ENCODE measurements at places on chromosomes 1 and 21. TPM values are rescaled to one million over a fixed set of nuclear protein-coding genes. Genes with fewer than 3 reads are reported as not detected.

Gene DLGAP3
- 0.65 TPM for total RNA-seq

Gene SIKE1
- total RNA-seq, result 81.9 TPM

Gene PRCC
- total RNA-seq, result 43.1 TPM

Gene SLC30A10
- total RNA-seq, result 0.09 TPM

Gene FAM229A
- 7.6 TPM for total RNA-seq

Gene SPOCD1
- total RNA-seq, result 1.4 TPM

Gene SPATA45
- not detected for total RNA-seq

Gene RGS8
- total RNA-seq, result 0.99 TPM

DNA sequence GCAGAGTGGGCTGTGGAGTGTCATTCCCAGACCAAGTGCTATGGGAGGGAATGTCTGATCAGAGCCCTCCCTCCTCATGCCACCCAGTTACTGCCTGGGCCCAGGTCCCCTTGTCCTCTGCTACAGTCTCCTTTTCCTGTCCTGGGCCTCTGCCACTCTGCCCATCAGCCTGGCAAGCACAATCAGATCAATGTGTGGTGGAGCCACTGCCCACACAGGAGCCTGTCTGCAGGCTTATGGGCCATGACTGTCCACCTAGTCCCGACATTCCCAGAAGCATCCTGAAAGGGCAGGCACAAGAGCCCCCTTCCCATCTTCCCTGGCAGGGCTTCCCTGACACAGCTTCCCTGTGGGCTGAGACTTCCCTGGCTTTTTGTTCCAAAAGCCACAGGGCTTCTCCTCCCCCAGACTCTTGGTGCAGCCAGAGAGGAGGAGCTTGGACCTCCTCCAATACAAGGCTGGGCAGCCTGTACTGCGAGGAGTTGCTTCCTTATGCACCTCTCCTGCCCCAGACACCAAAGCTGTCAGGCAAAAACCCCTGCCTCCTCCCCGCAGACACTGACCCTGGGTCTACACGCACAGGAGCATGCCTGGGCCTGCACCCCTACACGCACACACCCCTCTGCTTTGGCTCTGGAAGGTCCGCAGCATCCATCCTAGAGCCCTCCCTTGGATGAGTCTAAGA is 29.2 kb upstream of the CNTN2 start:
- DNase-seq, result peak; percentile 67
- peak overlapping the region; percentile 37 for H3K27ac ChIP-seq
- peaks cover 34% of the 10 kb centered on the region for H3K4me1 ChIP-seq
- H3K36me3 ChIP-seq, result no peaks in the 10 kb centered on the region
- no peak overlapping the region for H3K4me3 ChIP-seq
- H3K27me3 ChIP-seq, result no peaks in the 10 kb centered on the region

- no peak for DNase-seq
- H3K4me1 ChIP-seq, result peaks cover 3% of the 10 kb centered on the region
- no peak overlapping the region for H3K4me3 ChIP-seq
Measured at GRCh38 chr21:26736449-26736848, 108.8 kb downstream of the ADAMTS1 start.

DNA sequence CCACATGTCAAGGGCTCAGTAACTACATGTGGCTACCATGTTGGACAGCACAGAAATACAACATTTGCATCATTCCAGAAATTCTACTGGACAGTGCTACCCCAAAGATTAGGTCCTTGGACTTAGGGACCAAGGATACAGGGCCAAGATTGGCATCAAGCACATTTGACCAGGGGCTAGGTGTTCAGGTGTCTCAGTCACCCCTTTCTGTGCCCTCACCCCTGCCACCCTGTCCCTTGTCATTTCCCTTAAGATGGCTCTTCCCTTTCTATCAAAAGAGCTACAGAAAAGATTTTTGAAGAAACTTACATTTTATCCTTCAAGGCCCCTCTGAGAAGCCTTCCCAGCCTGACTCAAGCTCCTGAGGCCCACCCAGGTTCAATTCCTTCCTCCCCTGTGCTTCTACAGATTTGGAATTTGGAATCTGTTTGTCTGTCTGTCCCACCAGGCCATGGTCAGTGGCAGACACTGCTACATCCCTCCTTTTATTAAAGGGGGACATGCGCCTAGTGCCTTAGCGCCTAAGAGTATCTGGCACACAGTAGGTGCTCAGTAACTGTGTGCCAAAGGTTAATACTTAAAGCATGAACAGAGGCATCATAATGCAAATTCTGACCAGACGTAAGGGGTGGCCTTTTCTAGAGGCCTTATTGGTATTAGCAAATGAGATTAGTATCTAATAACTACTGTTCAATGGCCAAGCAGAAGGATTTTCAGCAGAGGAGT is 21.4 kb downstream of the CSF1 start:
- H3K4me1 ChIP-seq, result peaks cover 26% of the 10 kb centered on the region
- H3K4me3 ChIP-seq, result no peak overlapping the region
- no peaks in the 10 kb centered on the region for H3K27me3 ChIP-seq
- peak overlapping the region; percentile 84 for H3K27ac ChIP-seq

DNA sequence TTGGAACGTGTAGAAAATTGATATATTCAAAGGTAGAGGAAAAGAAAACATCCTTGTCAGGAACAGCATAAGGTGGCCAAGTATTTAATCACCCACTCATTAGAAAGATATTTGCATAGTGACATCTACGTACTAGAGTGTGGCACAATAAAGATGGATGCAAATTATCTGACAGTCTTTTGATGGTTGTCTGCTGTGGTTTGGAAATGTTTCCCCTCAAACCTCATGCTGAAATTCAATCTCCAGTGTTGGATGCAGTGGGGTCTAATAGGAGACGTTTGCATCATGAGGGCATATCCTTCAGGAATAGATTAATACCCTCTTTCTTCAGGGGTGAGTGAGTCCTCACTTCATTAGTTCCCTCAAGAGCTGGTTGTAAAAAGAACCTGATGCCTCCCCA is 34.1 kb upstream of the RUNX1 start:
- DNase-seq, result no peak
- no peak overlapping the region for H3K4me3 ChIP-seq
- H3K27ac ChIP-seq, result no peak overlapping the region
- H3K4me1 ChIP-seq, result no peaks in the 10 kb centered on the region
- no peaks in the 10 kb centered on the region for H3K36me3 ChIP-seq

- peaks cover 9% of the 10 kb centered on the region for H3K4me1 ChIP-seq
- no peak for DNase-seq
- H3K4me3 ChIP-seq, result no peak overlapping the region
Measured at GRCh38 chr1:201397675-201398074, 1.4 kb downstream of the LAD1 start.

GRCh38 chr1:109850194-109850593 is 60.5 kb upstream of the CSF1 start:
- H3K36me3 ChIP-seq, result no peaks in the 10 kb centered on the region
- no peaks in the 10 kb centered on the region for H3K27me3 ChIP-seq
- H3K27ac ChIP-seq, result no peak overlapping the region
- H3K4me3 ChIP-seq, result no peak overlapping the region

DNA sequence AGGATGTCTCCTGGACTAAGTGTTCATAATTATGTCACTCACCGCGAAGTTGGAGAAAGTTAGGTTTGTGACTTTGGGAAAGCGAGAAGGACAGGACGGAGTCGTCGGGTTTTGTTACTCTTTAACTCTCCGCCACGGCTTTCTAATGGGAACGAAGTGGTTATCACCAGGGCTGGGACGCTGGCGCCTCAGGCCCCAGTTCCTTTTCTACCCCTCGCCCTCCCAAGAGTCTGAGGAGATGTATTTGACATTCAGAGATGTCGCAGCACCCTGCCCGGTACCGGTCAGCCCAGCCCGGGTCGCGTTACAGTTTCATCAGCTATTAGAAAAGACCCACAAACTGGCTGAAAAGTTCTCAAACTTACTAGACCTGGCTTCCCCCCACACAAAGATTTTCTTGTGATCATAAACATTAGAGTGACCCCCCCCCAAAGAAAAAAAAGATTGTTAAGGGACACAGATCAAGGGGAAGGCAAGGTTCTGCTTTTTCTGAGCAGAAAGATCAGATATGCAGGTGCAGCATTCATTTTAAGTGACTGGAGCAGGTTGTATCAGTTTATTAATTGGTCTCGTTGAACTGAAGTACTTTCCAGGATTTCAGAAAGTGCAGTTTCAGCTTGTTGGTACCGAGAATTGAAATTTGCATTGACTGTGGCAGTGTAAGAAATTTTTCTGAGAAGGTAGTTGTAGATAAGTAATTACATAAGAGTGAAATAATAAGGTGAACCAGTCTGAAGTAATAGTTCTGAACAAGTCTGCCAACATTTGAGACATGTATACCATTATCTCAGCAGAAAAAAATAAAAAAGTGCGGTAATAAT is 859 bp upstream of the ZBTB18 start:
- H3K36me3 ChIP-seq, result no peaks in the 10 kb centered on the region
- H3K27me3 ChIP-seq, result peaks cover 17% of the 10 kb centered on the region
- peak; percentile 37 for DNase-seq
- peaks cover 49% of the 10 kb centered on the region for H3K4me1 ChIP-seq
- H3K4me3 ChIP-seq, result peak overlapping the region; percentile 89

DNA sequence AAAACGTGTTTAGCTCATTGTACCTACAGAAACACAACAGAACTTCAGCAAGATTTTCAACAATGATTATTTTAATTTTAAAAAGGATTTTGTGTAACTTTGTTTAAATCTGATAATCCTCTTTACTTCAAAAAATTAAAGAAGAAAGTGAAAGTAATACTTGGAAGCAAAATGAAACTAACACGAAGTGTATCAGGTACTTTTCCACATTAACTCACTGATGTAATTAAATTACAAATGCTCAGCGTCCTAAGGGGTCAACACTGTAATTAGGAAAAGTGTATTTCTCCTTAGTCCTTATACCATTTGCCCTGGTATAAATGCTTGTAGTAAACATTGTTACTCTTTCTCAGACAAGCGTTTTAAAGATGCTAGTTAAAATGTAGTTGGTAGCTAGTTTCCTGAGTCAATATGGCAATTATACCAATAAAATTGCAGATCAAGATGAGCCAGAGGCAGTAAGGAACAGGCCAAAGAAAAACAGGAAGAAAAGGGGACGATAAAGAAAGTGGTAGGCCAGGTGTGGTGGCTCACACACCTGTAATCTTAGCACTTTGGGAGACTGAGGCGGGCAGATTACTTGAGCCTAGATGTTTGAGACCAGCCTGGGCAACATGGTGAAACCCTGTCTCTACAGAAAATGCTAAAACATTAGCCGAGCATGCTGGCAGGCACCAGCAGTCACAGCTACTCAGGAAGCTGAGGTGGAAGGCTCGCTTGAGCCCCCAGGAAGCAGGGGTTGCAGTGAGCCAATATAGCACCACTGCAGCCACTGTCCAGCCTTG is 553.0 kb downstream of the SMYD3 start:
- no peak for DNase-seq
- no peak overlapping the region for H3K27ac ChIP-seq
- no peaks in the 10 kb centered on the region for H3K27me3 ChIP-seq
- no peaks in the 10 kb centered on the region for H3K36me3 ChIP-seq

DNA sequence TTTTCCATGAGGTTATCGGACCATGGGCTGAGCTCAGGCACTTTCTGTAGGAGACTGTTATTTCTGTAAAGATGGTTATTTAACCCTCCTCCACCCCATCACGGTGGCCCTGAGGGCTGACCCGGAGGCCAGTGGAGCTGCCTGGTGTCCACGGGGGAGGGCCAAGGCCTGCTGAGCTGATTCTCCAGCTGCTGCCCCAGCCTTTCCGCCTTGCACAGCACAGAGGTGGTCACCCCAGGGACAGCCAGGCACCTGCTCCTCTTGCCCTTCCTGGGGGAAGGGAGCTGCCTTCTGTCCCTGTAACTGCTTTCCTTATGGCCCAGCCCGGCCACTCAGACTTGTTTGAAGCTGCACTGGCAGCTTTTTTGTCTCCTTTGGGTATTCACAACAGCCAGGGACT is 2.6 kb upstream of the CCDC28B start:
- peak overlapping the region; percentile 45 for H3K27ac ChIP-seq
- no peaks in the 10 kb centered on the region for H3K36me3 ChIP-seq
- no peak overlapping the region for H3K4me3 ChIP-seq
- H3K4me1 ChIP-seq, result peaks cover 25% of the 10 kb centered on the region

DNA sequence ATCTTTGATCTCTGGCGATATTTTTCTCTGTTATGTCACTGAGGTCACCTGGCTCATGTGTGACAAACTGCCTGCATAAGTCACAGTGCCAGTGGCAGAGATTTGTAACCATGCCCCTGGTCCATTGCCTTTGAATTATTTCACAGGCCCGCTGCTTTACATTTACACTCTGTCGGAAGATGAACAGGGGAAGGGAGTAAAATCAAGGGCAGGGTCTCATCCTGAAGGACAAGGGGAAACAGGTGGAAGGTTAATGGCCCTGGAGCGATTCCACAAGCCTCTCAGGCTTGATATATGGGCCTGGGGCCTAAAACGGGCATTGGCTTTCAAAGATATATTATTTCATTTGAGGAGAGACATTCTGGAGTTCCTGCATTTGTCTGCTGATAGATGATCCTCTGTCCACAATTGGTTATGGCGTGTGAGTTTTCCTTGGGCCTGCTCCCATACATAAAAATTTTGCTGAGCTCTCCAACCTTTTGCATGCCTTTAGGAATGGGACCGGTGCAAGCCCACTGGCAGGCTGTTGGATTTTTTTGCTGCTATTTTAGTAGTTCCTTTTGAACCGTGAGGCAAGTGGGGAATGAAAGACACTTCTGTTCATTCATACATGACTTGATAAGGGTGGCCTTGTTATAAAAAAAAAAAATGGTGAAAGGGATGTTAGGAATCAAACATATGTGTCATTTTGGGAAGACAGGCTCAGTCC is 51.9 kb downstream of the NR5A2 start:
- H3K27me3 ChIP-seq, result peaks cover 9% of the 10 kb centered on the region
- DNase-seq, result no peak
- no peak overlapping the region for H3K4me3 ChIP-seq
- H3K36me3 ChIP-seq, result no peaks in the 10 kb centered on the region

DNA sequence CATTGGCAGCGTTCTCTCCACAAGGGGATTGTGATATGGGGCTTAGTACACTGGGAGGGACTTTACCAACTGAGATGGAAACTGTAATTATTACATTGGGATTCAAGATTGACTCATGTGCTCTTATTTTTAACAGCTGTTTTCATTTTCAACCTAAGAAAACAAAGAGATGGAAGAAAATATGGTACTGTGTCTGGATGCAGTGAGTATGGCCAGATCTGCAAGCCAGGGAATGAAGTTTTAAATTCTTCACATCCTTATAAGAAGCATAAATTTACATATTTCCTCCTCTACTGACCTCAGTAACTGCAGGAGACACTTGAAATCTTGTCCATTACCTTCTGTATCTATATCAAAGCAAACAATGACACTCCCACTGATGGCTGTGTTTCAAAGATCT is 81.5 kb upstream of the EDEM3 start:
- no peaks in the 10 kb centered on the region for H3K4me1 ChIP-seq
- H3K36me3 ChIP-seq, result no peaks in the 10 kb centered on the region
- no peaks in the 10 kb centered on the region for H3K27me3 ChIP-seq
- no peak overlapping the region for H3K4me3 ChIP-seq

GRCh38 chr21:33441489-33442477 is 38.0 kb downstream of the TMEM50B start:
- H3K27ac ChIP-seq, result no peak overlapping the region
- H3K36me3 ChIP-seq, result no peaks in the 10 kb centered on the region
- no peak overlapping the region for H3K4me3 ChIP-seq
- H3K27me3 ChIP-seq, result no peaks in the 10 kb centered on the region
- DNase-seq, result no peak
